Activated CD4-positive, alpha-beta T cell treated with anti-CD3 and anti-CD28 coated beads for 24 hours (primary cell): ENCODE measurements at places on chromosomes 1 and 21.

DNA sequence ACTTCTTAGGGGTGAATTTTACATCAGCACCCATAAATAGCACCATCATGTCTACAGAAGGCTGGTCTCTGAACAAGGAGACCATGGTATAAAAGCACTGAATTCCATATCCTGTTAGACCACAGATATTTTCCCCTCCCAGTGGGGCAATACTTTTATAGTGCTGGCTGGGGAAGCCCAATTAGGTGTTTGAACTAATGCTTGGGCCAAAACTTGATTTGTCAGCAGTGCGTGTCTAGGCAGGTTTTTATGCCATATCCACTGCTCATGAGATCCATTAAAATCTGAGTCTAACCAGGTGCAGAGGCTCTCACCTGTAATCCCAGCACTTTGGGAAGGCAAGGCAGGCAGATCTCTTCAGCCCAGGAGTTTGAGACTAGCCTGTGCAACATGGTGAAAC, 623.0 kb downstream of the NPHP4 start:
- no peak for DNase-seq

DNA sequence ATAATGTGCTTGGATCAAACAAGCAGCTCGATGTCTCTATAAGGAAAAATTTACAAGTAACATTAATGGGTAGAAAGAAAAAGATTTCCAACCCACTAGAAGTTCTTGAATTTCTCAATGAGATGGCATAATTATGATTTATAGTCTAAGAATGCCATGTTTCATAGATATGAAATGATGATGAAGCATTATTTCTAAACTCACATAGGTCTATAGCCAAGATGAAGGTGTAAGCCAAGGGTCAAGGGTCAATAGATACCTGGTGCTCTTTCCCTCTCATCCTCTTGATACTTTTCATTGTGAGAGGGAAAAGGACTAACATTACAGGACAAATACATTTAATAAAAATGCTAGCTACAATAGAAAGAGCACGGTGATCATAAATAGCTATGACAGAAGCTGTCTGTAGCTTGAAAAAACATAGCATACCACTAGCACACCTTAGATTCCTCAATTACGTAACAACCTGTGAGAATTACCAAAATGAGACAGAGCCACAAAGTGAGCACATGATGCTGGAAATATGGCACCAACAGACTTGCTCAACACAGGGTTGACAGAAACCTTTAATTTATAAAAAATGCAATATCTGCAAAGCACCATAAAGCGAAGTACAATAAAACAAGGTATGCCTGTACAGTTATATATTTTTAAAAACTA, 26.3 kb upstream of the F13B start:
- DNase-seq: no peak

GRCh38 chr1:168161459-168161858, 17.3 kb upstream of the TIPRL start:
- no peak for DNase-seq

DNA sequence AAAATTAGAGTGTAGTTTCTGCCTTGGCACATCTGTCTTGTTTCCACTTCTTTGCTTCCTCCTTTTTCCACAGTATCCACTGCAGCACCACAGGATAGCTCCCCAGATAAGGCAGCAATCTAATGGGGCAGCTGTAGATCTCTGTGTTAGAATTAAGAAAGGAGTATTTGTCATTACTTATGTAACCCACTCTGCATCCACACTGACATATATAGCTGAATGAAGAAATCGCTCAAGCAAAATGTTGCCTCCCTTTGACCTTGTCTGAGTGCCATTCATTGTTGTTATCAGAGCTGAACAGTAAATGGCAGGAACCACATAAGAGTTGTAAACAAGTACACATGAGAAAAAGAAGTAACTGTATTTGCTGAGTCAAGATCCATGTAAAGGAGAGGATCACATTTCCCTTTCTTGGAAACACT, 45.9 kb upstream of the DPH5 start:
- no peak for DNase-seq

DNA sequence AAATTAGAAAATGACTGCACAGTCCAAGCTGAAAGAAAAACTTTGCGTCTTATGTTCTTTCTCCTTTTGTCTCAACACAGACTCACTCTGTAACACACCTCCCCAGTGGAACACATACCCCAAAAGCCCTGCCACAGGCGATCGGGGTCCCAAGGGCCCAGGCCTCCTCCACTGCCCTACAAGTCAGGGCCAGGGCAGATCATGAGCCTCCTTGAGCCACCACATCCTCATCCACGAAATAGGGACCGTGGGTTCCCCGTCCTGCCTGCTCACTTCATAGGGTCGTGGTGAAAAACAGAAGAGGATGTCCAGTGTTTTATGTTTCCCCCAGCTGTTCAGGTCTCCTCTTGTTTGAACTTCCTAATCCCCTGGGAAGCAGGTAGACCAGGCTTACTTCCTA, 116.7 kb downstream of the KCNN3 start:
- no peak for DNase-seq

GRCh38 chr21:26055010-26055409, 115.6 kb downstream of the APP start:
- DNase-seq: no peak

DNA sequence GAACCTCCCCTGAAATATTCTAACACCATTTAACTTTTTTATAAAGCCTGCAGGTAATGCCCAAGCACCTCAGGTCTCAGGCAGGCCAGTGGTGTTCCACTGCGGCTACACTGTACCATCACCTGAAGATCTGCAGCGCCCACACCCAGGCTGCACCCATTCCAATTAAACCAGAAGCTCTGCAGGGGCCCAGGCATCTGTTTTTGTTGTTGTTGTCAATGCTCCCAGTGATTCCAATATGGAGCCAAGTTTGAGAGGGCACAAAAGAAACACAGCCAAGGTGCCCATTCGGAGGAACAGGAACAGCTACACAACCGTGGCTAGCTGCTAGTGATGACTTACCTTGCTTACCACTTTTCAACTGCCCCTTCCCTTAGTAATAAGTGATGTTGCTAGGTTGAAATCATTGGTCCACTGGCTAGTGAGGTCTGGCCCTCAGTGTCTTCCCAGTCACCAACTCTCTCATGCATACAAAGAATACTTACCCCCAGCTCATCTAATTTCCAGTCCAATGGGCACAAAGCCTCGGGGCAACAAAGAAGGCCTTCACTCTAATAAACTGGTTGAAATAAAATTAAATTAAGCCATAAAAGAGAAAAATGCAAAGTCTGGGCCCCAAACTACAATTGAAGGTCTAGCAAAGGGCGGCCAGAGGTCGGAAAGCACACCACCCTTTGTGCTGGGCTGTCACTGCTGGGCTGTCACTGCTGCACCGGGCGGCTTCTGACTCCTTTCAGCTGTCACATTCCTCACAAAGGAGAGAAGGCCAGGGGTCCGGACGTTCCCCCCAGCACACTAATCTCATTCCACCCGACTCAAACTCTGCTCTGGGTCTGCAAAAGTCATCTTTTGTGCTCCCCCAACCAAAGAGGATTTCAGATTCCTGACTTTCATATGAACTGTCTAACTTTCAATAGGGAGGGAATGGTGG, 34.9 kb downstream of the SIPA1L2 start:
- no peak for DNase-seq
